ENCODE measurements at places on chromosomes 11 and 22.
A peak's percentile ranks its signal among the peaks of the same experiment; 100 is the strongest.

DNA sequence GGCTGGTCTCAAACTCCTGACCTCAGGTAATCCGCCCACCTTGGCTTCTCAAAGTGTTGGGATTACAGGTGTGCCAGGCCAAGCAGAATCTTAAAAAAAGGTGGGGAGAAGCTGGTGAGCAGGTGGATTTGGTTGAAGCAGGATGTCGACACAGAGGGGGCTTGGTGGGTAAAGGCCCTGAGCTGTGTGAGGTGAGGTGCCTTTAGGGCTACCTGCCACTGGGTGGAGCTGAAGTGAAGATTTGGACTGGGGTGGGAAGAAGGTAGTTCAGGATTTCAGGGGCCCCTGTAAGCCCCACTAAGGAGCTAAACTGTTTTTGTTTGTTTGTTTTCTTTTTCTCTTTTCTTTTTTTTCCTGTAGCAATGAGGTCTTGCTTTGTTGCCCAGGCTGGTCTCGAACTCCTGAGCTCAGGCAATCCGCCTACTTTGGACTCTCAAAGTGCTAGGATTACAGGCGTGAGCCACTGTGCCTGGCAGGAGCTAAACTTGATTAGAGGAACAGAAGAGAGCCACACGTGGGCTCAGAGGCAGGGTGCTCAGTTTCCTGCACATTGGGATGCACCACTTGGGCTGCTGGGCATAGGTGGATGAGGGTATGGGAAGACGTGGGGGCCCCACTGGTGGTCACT is 6.0 kb downstream of the P2RX6 start:
- DNase-seq, result peak; percentile 59

DNA sequence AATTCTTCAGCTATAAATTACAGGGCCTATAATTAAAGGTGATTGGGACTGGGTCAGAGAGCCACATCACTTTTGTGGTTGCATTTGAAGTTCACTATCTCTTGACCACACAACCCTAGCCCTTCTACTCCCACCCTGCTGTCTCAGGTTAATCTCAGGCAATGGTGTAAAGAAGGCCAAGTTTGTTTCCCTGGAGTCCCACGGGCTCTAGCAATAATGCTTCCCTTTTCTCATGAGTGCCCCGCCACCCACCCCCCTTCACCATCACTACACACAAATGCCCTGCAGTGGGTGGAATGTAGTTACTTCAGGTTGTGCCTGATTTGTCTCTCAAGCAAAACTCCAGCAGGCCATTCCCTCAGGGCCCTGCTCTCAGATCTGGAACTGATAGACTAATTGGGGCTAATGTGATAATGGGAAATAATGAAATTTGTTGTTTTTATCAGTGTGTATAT is 1.8 kb upstream of the EHF start:
- DNase-seq, result no peak

DNA sequence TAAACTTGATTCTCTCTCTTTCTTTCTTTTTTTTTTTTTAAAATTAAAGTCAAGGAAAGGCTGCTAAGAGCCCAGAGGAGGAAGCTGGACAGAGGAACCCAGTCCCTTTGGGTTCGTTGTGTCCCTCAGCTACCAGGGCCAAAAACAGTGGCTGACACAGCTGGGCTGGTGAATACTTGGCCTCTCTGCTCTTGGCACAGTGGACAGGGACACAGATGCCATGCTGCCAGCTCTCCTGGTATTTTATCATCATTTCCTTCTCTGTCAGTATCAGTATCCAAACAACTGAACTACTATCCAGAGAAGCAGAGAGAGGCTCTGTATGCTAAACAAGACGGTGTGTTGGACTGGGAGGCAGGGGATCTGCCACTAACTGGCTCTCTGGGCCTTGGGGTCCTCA is 123.7 kb upstream of the CCDC90B start:
- DNase-seq, result no peak

- DNase-seq, result no peak
Observed at GRCh38 chr11:128187835-128188234, 399.5 kb downstream of the ETS1 start.

DNA sequence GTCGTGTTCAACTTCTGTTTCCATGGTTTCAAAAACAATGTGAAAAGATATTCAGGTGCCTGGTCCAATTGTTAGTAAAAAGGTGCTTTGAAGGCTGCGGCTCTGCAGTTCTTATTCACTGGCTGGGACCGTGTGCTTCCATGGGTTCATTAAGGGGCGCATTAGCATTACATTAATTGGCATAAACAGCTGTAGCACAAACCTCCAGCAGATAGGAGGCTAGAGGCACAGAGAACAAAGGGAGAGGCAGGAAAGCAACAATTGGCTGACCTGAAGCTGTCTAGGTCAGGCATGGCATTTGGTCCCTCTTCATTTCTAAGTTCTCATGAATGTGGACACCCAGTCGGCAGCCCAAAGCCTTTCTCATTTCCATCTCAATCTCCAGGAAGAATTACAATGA is 16.6 kb downstream of the PAK1 start:
- no peak for DNase-seq

DNA sequence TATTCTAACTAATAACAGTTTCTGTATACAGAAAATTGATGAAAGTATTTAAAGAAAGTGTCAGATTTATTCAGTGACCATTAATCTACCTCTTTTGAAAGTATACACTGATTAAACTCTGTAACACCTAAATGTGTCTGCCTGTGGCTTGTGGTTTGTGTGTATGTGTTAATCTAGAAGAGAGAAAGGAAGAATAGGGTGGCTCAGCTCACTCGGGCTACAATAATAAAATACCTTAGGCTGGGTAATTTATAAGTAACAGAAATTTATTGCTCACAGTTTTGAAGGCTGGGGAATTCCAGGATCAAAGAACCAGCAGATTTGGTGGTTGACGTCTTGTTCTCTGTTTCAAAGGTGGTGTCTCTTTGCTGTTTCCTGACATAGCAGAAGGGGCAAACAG is 13.6 kb upstream of the OR5AS1 start:
- no peak for DNase-seq

- DNase-seq, result no peak
Observed at GRCh38 chr11:122128146-122128545, 12.1 kb upstream of the BLID start.

GRCh38 chr11:33718440-33718839 is 17.8 kb downstream of the CD59 start:
- no peak for DNase-seq

GRCh38 chr11:18720091-18720807 is 5.7 kb downstream of the IGSF22 start:
- DNase-seq, result no peak

DNA sequence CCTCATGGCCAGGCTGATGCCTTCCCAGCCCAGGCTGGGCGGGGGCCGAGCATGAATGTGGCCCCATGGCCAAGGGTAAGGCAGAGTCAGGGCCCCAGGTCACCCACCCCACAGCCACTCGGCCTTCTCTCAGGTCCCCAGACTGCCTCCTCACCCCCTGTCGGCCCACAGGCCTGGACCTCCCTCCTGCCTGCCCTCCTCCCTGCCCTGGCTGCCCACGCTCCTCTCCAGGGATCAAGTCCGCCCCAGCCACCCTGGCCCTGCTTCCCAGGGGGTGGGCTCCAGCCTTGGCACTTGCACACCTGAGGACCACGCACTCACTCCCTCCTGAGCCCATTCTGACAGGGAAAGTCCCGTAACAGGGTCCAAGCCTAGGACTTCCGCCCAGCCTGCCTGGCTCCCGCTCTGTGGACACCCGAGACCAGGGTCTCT is 37.8 kb upstream of the TH start:
- no peak for DNase-seq

- no peak for DNase-seq
Observed at GRCh38 chr11:118166641-118167040, 9.8 kb downstream of the SCN2B start.

DNA sequence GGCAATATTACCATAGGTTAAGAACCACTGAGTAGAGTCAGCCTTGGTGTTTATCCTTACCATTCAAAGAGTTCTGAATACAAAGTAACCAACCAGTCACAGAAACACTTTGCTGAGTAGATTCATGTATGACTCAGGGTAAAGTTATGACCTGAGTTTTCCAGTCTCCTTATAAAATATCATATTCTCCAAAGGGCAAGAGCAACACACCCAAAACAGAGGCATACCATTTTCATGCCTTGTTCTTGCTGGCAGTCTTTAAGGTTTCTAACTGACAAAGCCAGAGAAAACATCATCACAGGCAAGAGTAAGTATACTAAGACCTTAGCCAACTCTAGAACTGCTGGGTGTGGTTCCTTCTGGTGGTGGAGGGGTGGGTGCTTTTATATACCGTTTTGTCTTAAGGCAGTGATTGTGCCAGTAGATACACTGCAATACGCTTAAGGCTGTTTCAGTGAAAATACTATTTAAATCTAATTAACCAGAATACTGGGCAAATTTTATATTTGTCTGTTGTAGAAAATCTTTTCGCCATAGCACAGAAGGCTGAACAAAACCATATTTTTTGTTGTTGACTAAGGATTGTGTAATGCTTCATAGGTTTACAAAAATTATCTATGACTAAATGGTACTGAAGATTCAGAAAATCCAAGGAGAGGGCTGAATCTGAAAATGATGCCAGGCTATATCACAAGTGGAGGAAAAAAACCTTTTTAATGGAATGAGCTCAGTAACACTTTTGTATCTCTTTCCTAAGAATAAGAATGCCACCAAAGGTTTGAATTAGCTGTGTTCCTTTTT is 3.0 kb downstream of the ATL3 start:
- no peak for DNase-seq

- DNase-seq, result no peak
Observed at GRCh38 chr11:20193307-20193706, 33.0 kb upstream of the DBX1 start.

DNA sequence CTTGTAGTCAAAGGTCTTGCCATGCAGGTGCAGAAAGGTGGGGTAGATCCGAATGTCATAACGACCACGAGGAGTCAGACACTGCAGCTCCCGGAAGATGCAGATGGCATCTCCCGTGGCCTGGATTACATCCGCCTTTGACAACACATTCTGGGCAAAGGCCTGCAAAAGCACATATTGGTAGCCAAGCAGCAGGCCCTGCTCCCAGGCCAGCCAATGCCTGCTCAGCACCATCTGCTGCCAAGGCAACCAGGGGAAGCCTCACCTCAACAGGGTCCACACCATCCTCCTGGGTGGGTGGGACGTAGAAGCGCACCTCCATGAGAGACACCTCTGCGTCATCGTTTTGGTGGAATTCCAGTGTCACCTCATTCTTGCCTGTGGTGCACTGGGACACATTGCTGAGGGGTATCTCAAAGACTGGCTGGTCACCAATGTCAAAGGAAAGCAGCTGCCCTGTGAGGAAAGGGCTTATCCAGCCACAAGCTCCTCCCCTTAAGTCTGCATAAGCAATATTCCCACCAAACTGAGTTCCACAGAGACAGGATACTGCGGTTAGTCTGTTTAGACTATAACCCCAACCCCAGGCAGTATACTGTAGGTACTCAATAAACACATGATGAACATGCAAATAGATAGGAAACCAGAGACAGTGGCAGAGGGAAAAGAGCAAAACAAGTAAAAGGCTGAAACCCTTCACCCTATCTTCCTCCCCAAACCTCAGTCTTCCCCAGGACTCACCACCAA is 2.8 kb downstream of the SSRP1 start:
- DNase-seq, result no peak

GRCh38 chr11:75874684-75875341 is 59.8 kb downstream of the UVRAG start:
- DNase-seq, result no peak

DNA sequence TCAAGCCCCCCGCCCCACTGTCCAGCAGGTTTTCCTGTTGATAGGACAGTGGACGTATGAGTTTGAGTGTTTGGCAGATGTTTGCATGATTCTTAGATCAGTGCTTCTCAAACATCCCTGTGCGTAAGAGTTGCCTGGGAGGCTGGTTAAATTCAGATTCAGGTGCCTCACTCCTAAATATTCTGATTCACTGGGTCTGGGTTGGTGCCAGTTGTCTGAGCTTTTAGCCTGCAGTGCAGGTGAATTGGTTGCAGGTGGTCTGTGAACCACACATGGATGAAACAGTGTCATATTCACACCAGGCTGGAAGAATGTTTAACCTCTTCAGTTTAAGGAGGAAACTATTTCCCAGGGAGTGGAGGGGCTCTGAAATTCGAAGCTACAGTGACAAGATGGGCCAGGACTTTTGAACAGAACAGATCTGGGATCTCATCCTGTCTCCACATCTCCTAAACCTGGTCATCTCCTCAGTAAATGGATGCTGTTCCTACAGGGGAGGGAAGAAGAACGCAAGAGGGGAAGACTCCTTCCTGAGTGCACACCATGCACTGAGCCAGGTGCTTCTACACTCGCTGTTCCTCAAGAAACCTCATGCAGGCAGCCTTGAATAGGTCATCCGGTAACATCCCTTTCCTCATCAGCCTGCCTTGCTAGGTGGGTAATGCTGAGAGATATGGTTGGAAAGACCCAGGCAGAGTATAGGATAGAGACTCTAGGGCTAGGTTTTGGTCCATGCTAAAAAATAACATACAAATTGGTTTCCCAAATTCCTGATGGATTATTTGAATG is 47.8 kb downstream of the TEAD1 start:
- DNase-seq, result no peak

DNA sequence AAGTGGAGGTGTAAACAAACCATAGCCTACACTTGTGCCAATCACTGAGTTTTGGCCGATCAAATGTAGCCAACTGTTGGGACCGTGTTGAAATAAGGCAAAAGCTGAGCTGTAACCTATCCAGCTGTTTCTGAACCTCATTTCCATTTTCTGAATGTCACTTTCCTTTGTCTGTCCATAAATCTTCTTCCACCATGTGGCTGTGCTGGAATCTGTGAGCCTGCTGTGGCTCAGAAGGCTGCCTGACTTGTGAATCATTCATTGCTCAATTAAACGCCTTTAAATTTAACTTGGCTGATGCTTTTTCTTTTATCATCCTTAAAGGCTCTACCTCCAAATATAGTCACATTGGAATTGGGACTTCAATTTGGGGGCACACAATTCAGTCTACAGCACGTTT is 203.1 kb upstream of the MPPED2 start:
- no peak for DNase-seq

DNA sequence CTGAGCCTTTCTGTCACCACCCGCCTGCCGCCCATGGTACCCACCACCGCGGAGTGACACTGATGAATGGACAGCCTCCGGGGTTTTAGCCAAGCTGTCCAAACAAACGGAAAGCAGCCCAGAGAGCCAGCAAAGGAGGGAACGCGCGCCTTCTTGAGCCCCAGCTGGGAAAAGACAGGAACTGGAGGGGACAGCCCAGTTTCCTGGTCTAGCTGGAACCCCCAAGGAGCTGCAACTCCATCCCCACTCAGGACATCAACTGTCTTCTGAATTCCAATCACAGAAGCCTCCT is 33.7 kb downstream of the SHISAL1 start:
- DNase-seq, result no peak

DNA sequence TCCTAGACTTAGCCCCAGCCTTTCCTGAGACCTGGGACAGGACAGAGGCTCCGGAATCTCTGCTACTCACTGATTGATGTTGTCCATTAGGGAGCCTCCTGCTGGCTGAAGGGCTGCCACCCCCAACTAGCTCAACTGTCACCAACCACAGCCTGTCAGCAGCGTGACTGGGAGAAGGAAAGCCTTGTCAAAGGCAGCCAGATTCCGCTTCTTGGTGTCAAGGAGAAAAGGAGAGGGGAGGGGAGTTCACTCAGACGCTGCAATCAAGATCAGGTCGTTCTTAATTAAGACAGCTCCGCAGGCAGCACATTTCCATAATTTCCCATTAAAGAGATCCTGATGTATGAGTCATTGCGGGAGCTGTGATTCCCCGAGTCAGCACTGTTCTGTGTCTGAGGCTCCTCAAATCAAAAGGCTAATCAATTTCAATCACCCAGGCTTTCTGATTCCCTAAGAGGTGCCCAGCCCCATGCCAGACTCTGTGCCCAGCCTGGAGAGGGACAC is 152.8 kb upstream of the ZBED5 start:
- DNase-seq, result no peak

GRCh38 chr11:100719362-100719761 is 32.3 kb downstream of the ARHGAP42 start:
- DNase-seq, result no peak
